ENCODE measurements at places on chromosomes 2 and 18. TPM values are rescaled to one million over a fixed set of nuclear protein-coding genes. Genes with fewer than 3 reads are reported as not detected.

The MAP3K20 gene
- total RNA-seq, result 15.2 TPM

The GCG gene
- not detected for total RNA-seq

DNA sequence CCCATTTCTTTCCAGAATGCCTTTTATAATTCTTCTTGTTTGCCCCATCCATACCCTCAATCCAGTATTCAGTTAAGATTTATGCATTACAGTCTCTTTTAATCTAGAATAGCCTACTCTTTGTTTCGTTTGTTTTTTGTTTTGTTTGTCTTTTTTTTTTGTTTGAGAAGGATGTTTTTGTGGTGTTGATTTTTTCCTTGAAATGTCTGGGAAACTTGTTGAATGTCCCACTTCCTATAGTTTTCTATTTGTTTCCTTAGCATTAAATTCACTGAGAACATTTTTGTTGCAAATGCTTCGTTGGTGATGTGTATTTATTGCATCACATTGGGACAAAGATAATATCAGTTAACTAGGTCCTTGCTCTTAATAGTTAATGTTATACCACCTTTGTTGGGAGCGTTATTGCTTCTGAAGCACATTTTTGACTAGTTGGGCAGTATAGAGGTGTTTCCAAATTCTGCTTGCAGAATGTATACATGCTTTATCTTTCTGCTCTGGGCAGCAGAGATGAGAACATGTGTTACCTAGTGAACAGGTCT is 28.9 kb downstream of the ZNF638 start:
- no peak overlapping the region for H3K4me3 ChIP-seq
- peaks cover 59% of the 10 kb centered on the region for H3K36me3 ChIP-seq
- peaks cover 6% of the 10 kb centered on the region for H3K4me1 ChIP-seq
- DNase-seq, result no peak
- H3K27me3 ChIP-seq, result no peaks in the 10 kb centered on the region
- H3K27ac ChIP-seq, result no peak overlapping the region

GRCh38 chr18:22683196-22683676 is 249.9 kb upstream of the RBBP8 start:
- H3K27ac ChIP-seq, result no peak overlapping the region
- no peaks in the 10 kb centered on the region for H3K36me3 ChIP-seq
- H3K27me3 ChIP-seq, result no peaks in the 10 kb centered on the region
- DNase-seq, result no peak
- H3K4me3 ChIP-seq, result no peak overlapping the region
- no peaks in the 10 kb centered on the region for H3K4me1 ChIP-seq

GRCh38 chr18:62301322-62301721 is 23.8 kb upstream of the TNFRSF11A start:
- no peak overlapping the region for H3K4me3 ChIP-seq
- DNase-seq, result no peak

GRCh38 chr18:70405052-70405451 is 116.2 kb downstream of the SOCS6 start:
- no peak overlapping the region for H3K4me3 ChIP-seq
- DNase-seq, result no peak
- H3K4me1 ChIP-seq, result no peaks in the 10 kb centered on the region
- H3K27ac ChIP-seq, result no peak overlapping the region
- H3K36me3 ChIP-seq, result no peaks in the 10 kb centered on the region
- H3K27me3 ChIP-seq, result peaks cover 2% of the 10 kb centered on the region

- H3K36me3 ChIP-seq, result no peaks in the 10 kb centered on the region
- H3K4me3 ChIP-seq, result no peak overlapping the region
- H3K27ac ChIP-seq, result no peak overlapping the region
- no peak for DNase-seq
Measured at GRCh38 chr2:100745604-100746003, 74.3 kb upstream of the NPAS2 start.

Data from activated CD4-positive, alpha-beta memory T cell treated with anti-CD3 and anti-CD28 coated beads, Interleukin-2, amount 10 ng/mL, durations not matched to agents 7 days and 5 days (primary cell).